ENCODE measurements at places on chromosomes 6 and 20.

- DNase-seq: no peak
Measured at GRCh38 chr6:17442196-17442595, 48.8 kb downstream of the CAP2 start.

DNA sequence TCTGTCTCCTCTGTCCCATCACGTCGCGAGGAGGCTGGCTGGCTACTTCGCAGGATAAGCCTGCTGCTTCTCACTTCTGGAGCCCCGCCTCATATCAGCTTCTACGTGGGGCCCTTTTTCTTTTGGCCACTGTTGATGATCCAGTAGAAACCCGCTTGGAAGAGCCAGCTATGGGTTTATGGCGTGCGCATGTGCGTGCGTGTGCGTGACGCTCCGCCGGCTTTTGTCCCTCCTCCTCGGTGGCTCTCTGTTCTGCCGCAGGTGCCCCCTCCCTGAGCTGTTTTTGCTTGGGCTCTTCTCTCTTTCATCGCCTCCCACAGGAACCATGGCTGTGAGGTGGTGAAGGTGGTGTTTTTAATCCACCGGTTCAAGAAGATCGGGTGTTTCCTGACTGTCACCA, 26.5 kb downstream of the EFCAB8 start:
- DNase-seq: no peak

DNA sequence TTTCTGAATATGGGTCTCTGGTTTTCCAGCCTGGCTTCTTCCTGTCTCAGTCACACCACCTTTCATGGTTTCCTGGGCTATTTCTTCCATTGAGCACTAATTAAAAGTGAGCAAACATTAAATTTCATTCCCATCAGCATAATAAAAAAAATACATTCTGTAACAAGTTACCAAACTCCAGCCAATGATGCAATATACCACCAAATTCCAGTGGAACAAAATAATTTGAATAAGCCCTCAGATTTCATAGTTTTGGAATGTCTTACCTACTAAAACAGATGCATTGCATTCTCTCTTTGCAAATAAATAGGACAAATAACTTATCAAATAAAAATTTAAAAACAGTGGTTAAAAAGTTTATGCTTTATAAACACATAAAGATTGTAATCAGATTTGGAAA, 97.8 kb upstream of the PRDM1 start:
- no peak for DNase-seq

- no peak for DNase-seq
Measured at GRCh38 chr6:39236742-39237141, 7.5 kb upstream of the KCNK5 start.

- DNase-seq: no peak
Measured at GRCh38 chr6:32637219-32637880, at the start of gene HLA-DQA1. Gene HLA-DQA1 (plus strand): TSS chr6:32637406. CDS start chr6:32637459, 53 bp downstream.

DNA sequence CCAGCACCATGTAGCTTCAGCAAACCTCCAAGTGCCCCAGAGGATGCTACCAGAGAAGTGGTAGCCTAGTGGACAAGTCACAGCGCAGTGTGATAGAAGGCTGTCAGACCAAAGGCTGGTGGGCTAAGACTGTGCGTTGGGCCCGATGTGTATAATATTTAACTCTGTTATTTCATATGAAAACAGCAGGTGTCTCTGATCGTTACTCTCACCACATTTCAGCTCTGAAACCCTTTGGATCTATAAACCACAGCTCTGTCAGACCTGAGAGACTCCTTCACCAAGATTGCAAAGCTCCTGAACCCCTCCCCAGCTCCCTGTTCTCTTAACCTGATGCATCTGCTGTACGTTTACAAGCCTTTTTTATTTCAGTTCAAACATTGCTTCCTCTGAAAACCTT, 43.8 kb downstream of the ISM1 start:
- DNase-seq: no peak

- no peak for DNase-seq
Measured at GRCh38 chr6:107545763-107546162, 55.8 kb downstream of the SOBP start.

DNA sequence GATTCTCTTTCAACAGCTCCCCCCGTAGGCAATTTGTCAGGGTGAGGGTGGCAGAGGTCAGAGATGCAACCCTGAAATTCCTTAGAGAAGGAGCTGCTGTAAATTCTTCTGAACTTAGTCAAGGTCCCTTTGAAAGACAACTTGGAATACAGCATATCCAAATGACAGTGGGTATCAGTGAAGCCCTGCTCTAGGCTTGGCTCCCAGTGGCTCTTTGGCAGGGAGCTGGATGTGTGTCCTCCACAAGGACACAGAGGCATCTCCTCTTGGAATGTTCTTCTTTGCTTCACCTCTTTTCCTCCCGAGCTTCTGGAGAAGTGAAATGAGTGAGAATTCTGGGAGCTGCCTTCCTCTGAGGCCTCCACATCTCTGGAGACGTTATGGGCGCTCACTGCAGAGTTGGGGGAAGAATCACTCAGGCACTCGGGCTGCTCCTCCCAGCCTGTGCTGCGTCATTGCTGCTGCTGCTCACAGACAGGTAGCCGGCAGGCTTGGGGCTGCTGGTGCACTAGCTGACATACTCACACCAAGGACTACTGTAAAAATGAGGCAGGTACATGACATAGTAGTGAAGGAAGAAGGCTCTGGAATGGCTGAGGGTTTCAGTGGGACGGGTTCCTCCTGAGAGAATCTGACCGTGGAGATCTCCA, 34.1 kb downstream of the DYNLT1 start:
- no peak for DNase-seq

DNA sequence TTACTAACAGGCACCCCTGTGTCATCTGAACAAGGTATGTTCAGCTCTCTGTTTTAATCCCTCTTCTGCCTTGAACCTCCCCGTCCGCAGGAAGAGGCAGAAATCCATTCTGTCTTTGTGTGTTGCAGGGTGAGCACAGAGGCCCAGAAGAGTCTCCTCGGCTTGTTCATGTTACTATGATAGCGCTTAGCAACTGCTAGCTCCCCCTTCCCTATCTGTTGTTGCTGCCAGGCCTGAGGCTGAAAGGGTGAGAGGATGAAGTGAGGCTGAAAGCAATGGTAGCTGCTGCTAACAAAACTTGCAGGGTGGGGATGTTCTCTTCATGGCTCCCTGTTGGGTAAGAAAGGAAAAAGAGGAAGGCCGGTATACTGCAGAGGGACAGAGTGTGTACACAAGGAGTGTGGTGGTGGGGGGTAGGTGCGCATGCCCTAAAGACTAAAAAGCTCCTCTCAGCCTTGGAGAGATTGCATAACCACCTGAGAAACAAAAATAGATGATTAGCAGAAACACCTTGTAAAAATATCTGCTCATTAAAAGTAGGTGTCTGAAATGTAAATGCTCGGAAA, 55.2 kb upstream of the CITED2 start:
- no peak for DNase-seq

- no peak for DNase-seq
Measured at GRCh38 chr20:10423735-10424134, 10.3 kb downstream of the MKKS start.

- no peak for DNase-seq
Measured at GRCh38 chr6:165109011-165109410, 200.4 kb downstream of the C6orf118 start.

DNA sequence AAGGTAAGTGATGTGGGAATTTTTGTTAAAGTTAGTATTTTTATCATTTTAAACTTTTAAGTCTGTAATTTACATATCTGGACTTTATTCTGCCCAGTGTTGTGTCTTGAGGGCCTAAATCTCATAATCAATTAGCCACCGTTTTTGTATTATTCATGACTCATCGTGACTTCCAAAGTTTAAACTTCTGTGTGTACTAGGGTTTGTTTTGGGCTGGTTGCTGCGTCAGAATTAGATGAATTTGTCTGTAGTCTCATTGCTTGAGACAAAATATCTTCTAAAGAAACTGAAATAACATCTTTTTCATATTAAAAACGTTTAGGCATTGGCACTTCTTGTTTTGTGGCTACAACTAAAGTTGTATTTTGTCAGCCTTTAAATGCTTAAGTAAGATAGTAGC, 41.3 kb downstream of the CDYL start:
- no peak for DNase-seq

- no peak for DNase-seq
Measured at GRCh38 chr20:8095648-8096572, 36.2 kb upstream of the PLCB1 start.

GRCh38 chr20:17940224-17940971, 28.2 kb downstream of the SNX5 start:
- no peak for DNase-seq

GRCh38 chr6:24408719-24409410, 6.1 kb downstream of the MRS2 start:
- DNase-seq: no peak

GRCh38 chr6:75109765-75110164, 96.1 kb downstream of the COL12A1 start:
- DNase-seq: no peak

DNA sequence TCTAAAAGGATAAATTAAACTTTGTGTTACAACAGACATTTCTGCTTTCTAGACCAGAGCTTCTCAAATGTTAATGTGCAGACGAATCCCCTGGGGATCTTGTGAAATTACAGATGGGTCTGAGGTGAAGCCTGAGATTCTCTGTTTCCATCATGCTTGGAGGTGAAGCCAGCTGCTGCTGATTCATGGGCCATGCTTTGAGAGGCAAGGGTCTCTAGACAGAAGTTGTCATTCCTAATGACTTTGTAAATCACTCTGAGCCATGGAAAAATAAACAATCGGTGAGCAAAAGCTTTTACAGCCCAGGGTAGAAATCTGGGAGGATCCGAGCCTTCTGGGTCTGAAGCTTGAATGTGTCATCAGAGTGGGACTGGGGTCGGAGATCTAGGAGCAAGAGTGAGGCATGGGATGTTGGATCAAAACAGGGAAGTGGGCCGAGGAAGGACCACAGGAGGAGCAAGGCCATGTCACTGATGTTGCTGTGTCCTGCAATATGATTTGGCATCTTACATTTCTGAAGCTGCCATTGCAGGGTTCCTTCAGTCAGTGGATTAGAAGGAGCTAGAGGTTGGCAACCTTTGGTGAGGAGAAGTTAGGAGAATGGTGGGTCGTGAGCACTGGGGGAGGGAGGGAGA, 77.3 kb downstream of the TRMT11 start:
- no peak for DNase-seq

- no peak for DNase-seq
Measured at GRCh38 chr20:4122926-4123325, 107.6 kb upstream of the RNF24 start.

- no peak for DNase-seq
Measured at GRCh38 chr20:3777716-3778629, 3.3 kb downstream of the SPEF1 start.

DNA sequence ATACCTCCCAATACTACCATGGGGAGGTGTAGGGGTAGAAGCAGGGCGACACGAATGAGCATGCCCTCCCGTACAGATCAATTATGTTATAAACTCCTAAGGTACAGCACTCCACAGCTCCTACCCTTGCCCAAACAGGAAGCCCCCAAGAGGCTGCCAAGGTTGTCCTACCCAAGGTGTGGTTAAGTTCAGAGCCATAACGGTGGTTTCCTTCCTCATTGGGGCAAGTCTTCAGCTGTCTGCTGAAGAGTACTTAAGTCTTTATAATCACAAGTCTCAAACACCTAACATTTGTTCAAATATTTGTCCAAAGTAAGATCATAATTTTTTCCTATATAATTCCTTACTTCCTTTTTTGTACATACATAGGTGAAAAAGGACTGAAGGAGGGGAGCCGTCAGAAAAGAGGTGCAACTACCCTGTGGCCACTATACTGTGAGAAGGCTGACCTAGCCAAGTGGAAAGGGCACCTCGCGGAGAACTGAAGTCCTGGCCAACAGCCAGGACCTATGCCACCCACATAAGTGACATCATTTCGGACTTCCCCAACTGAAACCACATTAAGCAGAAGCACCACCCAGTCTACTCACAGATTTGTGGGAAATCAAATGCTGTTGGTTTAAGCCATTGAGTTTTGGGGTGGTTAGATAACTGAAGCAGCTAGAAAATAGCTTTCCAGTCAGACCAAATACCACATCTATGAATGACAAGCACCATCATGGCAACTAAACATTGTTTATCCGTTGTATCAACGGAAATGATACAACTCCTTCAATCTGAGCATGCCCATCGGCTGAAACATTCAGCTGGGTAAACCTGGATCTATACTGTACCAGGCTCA, 2.9 kb upstream of the RAB22A start:
- no peak for DNase-seq

- no peak for DNase-seq
Measured at GRCh38 chr6:127094791-127095190, 23.7 kb upstream of the RSPO3 start.

GRCh38 chr6:108702106-108702851, 141.6 kb downstream of the FOXO3 start:
- DNase-seq: no peak

DNA sequence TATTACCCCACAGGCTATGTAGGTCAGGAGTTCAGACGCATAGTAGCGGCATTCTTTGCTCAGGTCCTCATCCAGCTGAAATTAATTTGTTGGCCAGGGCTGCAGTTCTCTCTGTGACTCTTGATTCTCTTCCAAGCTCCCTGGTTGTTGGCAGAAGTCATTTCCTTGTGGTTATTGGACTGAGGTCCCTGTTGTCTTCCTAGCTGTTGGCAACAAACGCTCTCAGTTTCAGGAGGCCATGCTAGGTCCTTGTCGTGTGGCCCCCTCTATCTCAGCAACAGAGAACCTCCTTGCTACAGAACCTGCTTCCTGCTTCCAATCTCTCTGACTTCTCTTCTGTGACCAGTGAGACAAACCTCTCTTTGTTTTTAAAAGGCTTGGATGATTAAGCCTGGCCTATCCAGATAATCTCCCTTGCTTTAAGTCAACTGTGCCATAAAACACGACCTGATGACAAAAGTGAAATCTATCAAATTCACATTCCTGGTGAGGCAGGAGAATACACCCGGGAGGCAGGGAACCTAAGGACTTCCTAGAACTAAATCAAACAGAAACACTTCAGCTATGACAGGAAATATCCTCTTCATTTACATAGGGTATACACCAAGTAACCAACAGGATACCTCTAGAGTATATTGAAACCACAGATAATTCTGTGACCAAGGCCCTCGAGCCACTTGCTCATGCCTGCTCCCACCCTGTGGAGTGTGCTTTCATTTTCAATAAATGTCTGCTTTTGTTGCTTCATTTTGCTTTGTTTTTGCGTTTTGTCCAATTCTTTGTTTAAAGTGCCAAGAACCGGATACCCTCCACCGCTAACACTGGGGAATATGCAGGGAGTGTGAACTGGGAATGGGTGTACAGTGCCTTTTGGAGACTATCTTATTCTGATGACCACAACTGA, 196.0 kb downstream of the BTBD3 start:
- no peak for DNase-seq

DNA sequence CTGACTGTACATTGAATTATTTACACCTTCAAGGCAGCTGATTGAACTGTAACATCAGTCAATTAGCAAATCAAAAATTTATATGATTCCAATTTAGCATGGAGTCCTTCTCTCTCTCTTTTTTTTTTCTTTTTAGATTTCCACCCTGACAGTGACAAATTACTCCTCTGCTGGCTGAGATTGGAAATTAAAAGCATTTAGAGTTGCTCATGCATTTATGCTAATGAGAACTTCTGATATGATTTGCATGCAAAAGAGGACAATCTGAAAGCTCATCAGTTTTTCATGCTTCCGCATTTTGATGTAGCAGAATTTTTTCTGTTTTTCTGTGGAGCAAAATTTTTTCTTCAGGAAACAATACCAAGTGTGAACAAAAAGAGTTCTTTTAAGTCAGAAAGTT, 130.5 kb upstream of the NOX3 start:
- no peak for DNase-seq

GRCh38 chr6:119610265-119610664, 260.7 kb upstream of the MAN1A1 start:
- no peak for DNase-seq

All from HCT116 (cell line).